ENCODE measurements at places on chromosomes 4 and X. TPM values are rescaled to one million over a fixed set of nuclear protein-coding genes. Genes with fewer than 3 reads are reported as not detected.

BANK1 gene
- 0.69 TPM for polyA plus RNA-seq

GAGE1 gene
- polyA plus RNA-seq, result not detected

FHIP1A gene
- polyA plus RNA-seq, result 5.1 TPM

GPR101 gene
- not detected for polyA plus RNA-seq

SEPTIN11 gene
- polyA plus RNA-seq, result 286 TPM

RTL9 gene
- 2.5 TPM for polyA plus RNA-seq

RIBC1 gene
- 0.87 TPM for polyA plus RNA-seq

GPR78 gene
- 0.24 TPM for polyA plus RNA-seq

SYTL5 gene
- 0.15 TPM for polyA plus RNA-seq

NHS gene
- 2.0 TPM for polyA plus RNA-seq

TENM3 gene
- 17.3 TPM for polyA plus RNA-seq

BEX2 gene
- 30.0 TPM for polyA plus RNA-seq

STARD8 gene
- polyA plus RNA-seq, result 18.4 TPM

ESX1 gene
- not detected for polyA plus RNA-seq

MCF2 gene
- polyA plus RNA-seq, result 0.18 TPM

GRCh38 chr4:1625600-1626138 lies 58.4 kb downstream of the FAM53A start:
- no peak for DNase-seq

GRCh38 chr4:94897023-94897422 lies 139.3 kb downstream of the BMPR1B start:
- no peak for DNase-seq

DNA sequence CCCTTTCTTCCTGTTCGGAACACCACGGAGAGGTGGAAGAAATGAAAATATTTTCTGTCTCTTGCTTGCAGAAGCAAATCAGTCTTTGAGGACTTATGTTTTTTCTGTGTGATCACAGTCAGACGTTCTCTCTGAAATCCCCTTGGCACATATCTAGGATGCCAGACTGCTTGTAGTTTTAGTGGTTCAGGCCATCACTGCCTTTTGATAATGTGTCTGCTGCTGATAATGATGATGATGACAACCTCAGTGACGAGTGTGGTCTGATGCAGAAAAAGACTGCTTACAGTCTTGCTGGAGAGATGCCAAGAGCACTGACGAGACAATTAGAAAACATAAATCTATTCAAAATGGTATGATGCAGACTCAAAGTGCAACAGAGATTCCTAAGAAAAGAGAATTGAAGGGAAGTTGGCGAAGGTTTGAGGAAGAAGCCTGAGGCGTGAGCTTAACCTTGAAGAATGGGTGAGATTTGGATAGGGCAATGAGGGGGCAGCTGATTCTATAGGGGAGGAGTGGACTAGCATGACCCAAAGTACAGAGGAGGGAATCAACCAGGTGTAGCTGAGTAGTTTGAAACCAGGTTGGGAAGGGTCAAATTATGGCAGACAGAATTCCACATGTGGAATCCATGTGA lies 7.9 kb downstream of the RAB33A start:
- DNase-seq, result peak; percentile 19

DNA sequence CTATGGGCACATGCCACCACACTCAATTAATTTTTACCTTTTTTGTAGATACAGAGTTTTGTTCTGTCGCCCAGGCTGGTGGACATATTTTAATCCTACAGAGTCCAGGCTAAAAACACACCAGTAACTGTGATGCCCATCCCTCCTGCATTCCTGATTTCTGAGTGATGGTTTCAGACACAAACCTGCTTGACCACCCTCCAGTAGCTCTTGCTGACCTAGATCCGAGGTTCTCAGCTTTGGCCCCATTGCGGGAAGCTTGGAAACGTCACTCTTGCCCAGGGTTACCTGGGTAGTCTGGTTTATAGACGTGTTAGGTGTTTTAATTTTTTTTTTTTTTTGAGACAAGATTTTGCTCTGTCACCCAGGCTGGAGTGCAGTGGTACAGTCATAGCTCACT lies 7.5 kb downstream of the CD99 start:
- no peak for DNase-seq

- no peak for DNase-seq
Observed at GRCh38 chr4:168743601-168744000, 246.7 kb downstream of the PALLD start.

- DNase-seq, result peak; percentile 47
Observed at GRCh38 chr4:84498935-84499623, at the start of gene NKX6-1. Gene NKX6-1, minus strand, starts transcription at chr4:84499292. Its CDS starts 1,064 bp downstream, at chr4:84498228.

DNA sequence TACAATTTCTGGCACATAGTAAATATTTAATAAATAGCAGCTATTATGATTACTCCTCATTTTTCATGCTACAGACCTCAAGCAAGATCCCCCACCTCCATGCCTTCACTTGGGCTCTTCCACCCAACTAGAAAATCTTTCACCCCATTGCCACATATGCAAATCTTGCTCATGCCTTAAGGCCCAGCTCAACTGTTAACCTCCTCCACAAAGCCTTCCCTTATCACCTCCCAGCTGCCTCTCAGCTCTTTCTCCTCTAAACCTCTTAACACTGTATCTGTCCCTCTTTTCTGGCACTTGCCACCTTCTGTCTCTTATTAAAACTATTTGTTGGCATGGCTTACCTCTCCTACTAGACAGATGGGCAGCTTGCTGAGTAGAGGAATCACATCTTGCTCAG lies 51.5 kb downstream of the PJA1 start:
- no peak for DNase-seq

DNA sequence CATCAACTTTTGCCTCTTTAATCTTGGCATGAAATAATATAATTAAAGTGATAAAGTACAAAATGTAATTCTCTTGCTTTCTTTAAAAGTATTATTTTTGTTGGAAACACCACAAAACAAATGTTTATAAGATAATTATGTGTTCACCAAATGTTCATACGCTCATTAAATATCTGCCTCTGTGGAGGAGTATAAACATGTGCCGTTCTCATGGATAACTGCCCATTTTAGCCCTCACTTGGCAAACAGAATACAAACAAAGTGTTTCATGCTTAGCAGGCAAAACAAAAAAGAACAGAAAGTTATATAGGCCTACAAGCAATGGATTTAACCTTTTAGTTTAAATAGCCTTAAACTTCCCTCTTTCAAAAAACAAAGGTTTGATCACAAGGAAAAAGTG lies 800.5 kb upstream of the DIAPH2 start:
- peak; percentile 27 for DNase-seq

- peak; percentile 7 for DNase-seq
Observed at GRCh38 chr4:158667651-158668198, 4.0 kb downstream of the C4orf46 start.

DNA sequence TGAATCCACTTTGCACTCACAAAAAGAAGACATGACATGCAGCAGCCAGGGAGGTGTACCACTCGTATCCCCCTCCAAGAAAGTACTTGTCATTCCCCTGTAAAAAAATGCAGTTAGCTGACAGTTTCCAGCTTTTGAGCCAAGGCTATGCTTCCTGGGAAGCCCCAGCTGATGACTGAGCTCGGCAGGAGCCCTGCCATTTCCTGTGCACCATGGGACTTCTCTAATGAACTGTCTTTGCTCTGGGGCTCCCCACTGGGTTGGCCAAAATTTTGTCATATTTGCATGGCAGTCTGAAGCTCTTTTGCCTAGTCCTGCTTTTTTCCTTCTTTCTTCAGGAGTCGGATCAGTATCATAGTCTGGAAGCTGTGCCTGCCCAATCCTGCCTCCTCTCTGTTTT lies 104.5 kb upstream of the MAOA start:
- DNase-seq, result peak; percentile 23

GRCh38 chr4:4249866-4250265 lies 1.8 kb upstream of the TMEM128 start:
- no peak for DNase-seq

DNA sequence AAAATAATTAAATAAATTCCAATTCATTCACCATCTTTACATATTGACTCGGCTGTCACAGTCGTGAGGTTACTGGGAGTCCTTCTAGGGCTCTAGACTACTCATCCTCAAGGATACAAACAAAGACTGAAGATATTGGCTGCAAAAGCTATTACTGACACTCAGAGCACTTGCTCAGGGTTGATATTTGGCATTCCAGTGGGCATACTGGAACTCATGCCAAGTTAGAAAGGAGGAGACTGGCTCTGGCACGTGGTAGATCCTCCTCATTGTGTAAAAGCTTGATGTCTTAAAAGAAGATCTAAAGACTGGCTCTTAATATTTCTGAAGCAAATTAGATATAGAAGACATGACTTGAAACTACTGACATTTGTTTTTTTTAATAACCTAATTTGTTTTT lies 172.7 kb downstream of the GPM6A start:
- no peak for DNase-seq

DNA sequence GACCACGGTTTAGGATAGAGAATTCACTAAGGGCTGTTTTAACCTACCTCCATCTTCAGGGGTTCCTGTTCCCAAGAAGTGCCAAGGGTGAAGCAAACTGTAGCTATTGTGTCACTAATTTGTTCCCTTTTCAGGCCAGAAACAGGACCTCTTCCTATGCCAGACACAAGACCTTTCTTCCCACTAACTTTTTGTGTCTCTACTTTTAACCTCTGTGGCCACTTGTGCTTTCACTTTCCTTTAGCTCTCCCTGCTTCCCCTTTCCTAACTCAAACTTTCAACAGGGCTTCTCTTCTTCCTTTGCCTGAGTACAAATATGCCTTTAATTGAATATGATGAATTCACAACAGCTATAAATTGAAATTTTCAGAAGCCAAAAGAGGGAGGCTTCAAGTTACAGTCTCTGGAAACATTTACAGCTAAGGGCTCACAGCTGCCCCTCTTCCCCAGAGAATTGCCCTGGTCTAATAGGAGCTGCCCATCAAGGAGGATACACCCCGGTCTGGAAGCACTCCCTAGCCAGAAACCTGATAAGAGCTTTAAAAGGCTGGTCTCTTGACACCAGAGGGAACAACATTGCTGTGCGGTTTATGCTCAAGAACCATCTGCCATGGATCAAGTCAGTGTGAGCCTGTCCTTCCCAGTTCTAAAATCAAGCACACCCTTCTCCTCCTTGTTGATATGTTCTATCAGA lies 61.7 kb upstream of the PLS3 start:
- DNase-seq, result no peak

DNA sequence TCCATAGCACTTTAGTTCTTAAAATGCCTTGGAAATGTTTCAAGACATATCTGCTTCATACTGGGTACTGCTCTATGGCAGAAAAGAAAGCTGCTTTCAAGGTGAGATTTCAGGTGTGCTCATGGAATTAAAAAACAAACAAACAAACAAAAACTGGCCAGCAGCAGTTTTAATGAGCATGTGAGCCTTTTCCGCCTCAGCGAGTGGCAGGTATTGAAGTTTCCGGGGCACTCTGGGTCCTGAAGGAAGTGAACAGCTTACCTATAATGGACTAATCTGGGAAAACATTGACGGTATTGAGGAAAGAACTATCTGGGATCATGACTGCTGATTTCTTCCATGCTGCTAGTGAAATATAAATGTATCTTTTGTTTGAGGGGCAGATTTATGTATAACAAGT lies 194.6 kb downstream of the MAML3 start:
- no peak for DNase-seq

DNA sequence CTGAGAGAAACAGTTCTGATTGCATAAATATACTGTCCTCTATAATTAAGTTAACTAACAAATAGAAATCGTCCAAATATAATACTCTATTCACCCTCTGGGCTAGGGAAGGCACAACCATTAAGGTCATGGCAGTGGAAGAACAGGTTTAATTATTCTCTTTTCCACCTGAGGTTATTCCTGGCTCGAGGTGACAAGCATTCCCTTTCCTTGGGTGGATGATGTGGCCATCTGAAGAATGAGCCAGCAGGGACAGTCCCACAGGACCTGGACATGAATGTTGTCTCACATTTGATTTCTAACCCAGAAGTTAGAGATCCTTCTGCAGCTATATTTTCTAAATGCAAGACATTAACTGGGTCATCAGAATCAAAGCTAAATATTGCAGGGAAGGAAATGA lies 5.5 kb downstream of the IBSP start:
- no peak for DNase-seq

DNA sequence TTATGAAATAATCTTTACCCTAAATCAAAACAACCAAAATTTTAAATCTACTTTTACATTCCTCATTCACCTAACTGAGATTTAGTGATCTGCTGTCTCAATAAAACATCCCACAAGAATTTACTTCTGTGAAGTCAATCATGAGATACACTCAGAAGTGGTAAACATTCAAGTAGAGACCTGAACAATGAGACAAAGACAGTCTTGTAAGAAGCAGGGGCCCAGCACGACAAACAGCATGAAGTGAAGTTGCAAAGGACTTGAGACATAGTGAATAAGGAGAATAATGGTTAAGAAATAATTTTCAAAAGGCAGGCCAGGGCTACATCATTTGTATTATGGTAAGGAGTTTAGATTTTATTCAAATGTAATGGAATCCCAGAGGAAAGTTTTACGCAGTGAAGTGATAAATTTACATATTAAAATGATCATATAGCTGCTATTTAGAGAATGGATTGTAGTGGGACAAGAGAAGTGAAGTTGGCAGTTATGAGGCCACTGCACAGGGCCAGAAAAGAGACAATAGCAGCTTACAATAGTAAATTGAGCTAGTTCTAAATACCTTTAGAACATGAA lies 101.9 kb downstream of the MAB21L2 start:
- DNase-seq, result no peak

- no peak for DNase-seq
Observed at GRCh38 chr4:761739-762138, 56.1 kb downstream of the PCGF3 start.

DNA sequence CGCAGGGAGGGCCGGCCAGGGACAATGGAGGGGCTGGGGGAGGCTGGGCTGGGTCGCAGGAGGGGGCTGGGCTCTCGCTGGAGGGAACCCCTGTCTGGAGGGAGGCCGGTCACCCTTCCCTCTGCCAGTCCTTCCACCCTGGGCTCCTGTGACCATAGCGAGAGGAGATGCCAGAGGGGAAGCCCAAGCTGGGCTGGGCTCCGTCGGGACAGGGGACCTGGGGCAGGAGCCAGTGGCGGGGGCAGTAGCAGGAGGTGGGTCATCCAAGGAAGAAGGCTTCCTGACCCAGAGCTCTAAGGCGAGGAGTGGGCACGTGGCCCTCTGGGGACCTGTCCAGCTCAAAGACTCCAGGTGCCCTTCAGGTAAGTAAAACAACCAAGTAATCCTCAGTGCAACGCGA lies 16.9 kb downstream of the CTAG1B start:
- DNase-seq, result no peak

- peak; percentile 58 for DNase-seq
Observed at GRCh38 chrX:129980540-129981199, 1.8 kb upstream of the BCORL1 start.

DNA sequence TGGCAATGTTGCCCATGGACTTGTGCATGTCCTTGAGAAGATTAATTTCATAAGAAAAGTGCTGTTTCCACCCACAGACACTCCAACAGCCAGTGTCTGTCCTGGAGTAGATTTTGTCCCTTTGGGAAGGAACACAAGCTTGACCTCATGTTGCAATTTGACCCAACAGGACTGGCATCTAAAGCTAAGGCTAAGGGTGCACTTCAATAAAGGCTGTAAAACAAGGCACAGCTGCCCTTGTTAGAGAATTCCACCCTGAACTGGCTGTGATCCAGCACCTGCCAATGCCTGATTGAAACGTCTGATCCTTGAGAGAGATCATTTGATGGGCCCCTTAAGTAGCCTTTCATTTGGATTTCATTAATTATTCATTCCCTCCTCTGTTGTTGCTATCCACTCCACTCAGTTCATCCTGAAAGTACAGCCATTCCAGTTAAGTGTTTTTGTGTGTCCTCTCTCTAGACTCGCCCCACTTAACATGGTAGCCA lies 56.2 kb downstream of the CD99L2 start:
- DNase-seq, result no peak

GRCh38 chr4:98387345-98388026 lies 126.3 kb downstream of the RAP1GDS1 start:
- DNase-seq, result no peak

GRCh38 chr4:88843067-88843685 lies 145.5 kb upstream of the NAP1L5 start:
- DNase-seq, result no peak

- no peak for DNase-seq
Observed at GRCh38 chr4:5500165-5500564, 208.2 kb downstream of the EVC2 start.
